ENCODE measurements at places on chromosomes 13 and 19.

DNA sequence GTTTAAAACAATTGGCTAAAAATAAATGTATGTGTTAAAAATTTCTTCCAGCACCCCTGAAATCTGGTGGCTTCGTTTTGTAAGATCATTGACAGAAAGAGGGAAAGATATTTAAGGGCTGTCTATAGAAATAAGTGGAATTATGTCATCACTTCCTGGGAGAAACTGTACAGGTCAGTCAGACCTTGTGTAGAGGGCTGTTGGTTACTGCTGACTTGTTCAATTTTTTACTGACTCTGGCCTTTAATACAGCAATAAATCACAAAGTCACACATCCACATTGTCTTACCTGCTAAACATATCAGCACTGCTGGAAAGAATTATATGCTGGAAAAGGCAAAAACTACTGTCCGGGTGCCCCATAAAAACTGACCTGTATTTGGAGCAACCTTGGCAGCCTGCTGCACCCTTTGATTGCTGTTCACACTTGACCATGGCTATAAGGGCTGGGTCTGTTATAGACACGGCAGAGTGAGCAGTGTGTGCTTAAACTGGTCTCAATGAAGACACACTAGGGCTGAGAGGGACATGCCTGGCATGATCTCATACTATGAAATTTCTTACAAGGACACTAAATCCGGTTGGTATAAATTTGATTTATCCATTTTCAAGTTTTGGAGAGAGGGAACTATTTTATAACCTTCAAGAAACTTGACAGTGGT lies 162.1 kb downstream of the NHLRC3 start:
- DNase-seq: no peak

DNA sequence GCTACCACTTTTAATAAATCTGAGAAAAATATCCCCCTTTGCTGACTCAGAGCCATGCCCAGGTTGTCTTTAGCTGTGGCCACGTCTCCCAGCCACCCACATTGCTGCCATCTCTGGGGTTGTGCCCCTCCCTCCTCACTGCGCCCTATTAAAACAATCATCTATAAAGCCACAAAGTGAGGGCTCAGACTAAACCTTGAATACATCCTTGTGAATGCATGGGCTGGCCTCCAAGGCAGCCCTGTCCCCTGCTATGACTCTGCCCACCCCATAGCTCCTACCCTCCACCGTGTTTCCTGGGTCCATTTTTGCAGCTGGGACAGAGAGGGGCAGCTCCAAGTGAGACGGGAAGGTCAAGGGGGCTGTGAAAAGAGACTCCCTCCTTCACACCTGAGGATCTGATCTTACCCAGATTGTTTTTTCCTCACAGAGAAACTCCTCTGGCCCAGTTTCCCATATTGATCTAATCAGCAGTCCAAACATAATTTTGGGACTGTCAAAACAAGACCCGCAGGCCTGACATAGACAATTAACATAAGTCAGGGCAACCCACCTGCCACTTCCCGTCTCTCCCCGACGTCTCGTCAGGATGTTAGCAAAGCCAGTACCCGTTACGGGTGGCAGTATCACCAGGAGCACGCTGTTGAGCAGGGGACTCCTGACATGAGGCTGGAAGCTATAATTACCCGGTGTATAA lies 199.0 kb downstream of the KATNAL1 start:
- DNase-seq: no peak

GRCh38 chr13:50229960-50230661 lies 214.9 kb downstream of the KCNRG start:
- DNase-seq: no peak

DNA sequence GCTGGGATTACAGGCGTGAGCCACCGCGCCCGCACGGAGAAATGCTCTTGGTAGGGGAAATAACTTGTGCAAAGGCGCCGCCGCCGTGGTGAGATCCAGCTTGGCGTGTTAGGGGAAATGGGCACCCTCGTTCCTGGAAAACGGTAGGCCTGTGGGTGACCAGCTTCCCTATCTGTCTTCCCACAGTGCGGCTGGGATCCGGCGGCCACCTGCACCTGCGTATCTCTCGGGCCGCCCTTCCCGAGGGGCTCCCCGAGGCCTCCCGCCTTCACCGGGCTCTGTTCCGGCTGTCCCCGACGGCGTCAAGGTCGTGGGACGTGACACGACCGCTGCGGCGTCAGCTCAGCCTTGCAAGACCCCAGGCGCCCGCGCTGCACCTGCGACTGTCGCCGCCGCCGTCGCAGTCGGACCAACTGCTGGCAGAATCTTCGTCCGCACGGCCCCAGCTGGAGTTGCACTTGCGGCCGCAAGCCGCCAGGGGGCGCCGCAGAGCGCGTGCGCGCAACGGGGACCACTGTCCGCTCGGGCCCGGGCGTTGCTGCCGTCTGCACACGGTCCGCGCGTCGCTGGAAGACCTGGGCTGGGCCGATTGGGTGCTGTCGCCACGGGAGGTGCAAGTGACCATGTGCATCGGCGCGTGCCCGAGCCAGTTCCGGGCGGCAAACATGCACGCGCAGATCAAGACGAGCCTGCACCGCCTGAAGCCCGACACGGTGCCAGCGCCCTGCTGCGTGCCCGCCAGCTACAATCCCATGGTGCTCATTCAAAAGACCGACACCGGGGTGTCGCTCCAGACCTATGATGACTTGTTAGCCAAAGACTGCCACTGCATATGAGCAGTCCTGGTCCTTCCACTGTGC lies 2.4 kb downstream of the GDF15 start:
- DNase-seq: peak; percentile 67

DNA sequence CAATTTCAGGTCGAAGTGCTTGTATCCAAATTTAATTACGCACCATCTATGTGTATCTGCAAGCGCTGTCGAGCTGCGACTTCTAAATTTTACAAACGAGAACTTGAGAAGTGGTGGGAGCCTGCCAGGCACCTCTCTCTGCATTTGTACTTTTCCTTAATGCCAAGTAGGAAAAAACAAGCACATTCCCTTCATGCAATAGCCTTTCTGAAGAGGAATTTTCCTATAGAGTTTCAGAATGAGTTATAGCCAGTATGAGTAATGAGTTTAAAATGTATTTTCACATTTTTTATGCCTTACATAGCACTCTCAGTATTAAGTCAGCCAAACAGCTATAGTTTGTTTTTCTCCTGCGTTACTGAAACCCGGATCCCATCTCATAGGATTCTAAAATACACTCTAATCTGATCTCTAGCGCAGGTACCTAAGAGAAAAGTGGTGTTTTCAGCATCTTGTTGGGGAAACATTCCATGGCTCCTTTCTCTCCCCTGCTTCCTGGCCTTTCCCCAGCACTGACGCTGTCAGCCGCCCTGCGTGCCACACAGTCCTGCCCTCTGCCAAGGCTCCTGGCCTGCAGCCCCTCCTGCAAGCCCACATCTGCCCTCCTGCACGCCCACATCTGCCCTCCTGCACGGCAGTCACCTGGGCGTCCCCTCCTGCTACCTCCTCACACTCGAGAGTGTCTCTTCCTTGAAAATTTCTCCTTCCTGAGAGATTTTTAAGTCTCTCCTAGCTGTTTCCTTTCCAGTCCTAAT lies 526.9 kb downstream of the MYO16 start:
- DNase-seq: no peak

GRCh38 chr13:50580684-50581305 lies 262.7 kb downstream of the DLEU7 start:
- DNase-seq: no peak

GRCh38 chr13:99323488-99323887 lies 16.3 kb upstream of the GPR183 start:
- no peak for DNase-seq

- DNase-seq: no peak
These were observed 5.0 kb upstream of the JUNB start for GRCh38 chr19:12786141-12786870.

GRCh38 chr19:34580408-34580807 lies 96.6 kb downstream of the SCGB2B2 start:
- no peak for DNase-seq

DNA sequence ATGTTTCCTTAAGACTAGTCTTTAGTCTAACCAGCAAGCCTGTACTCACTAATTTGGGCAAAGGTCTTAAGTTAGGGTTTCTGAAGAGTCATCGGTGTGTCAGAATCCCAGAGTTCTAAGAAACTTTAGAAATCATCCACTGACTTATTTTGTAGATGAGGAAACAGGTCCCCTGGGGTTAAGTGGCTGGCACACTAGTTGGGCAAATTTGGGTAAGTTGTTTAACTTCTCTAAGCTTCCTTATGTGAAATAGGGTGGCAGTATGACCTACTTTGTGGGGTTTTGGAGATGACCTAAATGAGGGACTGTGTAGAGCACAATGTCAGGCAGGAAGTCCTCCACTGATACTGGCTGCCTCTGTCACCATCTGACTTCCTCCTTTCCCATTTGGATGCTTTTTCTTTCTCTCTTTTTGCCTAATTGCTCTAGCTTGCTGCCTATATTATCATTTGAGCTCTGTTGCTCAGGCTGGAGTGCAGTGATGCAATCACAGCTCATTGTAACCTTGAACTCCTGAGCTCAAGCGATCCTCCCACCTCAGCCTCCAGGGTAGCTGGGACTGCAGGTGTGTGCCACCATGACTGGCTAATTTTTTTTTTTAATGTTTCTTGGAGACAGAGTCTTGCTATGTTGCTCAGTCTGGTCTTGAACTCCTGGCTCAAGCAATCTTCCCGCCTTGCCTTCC lies 2.3 kb downstream of the ADGRE3 start:
- peak; percentile 16 for DNase-seq

- no peak for DNase-seq
These were observed 322.9 kb downstream of the GPC6 start for GRCh38 chr13:93549326-93550005.

- DNase-seq: peak; percentile 89
These were observed at the start of gene SPC24 for GRCh38 chr19:11155373-11156120. Gene SPC24 (minus strand): TSS chr19:11155782. CDS start chr19:11155776, 6 bp downstream.

- no peak for DNase-seq
These were observed 2.5 kb upstream of the DCT start for GRCh38 chr13:94481941-94482340.

DNA sequence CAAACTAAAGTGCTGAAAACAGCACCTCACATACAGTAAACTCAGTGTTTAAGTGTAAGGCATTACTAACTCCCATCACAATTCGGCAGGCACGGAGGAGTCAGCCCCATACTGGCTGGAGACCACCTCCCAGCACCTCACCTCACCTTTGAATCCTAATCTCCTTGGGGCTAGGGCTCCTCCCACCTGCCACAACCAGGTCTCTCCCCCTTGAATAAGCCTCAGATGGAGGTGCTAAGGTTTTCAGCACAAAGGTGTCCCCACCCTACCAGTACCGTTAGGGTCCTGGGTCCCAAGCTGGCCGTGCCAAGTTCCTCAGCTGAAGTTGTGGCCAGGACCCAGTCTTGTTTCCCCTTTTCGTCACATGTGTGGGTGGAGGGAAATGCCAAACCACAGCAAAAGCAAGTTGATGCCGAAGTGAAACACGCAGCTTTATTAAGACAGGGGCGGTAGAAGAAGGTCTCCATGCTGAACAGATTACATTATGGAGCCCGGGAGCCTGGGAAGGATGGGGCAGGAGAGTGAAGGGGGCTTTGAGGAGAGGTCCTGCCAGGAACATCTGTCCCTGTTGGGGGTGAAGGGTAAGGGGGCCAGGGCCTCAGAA lies at the start of gene IGFLR1:
IGFLR1 (minus strand) TSS at position 332 of the 604 bp plus-strand sequence. CDS start 1,272 bp downstream, outside the sequence.
- DNase-seq: peak; percentile 53

DNA sequence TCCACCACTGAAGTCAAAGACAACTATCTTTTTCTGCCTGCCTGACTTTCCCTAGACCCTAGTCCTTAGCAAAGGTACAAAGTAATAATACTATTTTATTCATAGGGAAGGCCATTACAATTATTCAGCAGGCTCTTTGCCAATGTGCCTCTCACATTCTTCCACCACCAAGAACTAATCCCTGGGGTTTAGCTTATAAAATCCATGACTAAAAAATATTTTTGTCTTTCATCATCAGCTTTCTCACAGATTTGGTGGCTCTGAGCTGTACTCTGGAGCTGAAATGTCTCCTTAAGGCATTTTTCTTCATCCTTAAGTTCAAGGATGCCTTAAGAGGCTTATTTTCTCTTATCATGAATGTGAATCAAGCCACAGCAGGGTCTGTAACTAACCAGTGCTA lies 96.1 kb downstream of the OXGR1 start:
- DNase-seq: no peak

DNA sequence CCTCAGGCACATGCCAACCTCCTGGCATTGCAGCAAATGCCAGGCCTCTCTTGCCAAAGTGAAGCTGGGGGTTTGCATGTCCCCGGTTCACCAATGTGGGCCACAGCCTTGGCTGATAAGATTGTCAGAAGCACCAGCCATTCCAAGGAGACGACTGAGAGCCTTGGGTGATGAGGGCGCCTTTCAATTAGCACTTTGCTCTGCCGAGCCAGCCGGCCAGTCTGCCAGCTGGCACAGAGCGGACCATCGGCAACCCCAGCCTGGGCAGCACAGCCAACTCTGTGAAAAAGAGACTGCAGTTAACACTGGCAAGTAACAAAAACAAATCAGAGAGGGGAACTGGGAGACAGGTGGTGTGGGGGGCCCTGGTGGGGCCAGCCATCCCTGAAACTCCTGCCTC lies 67.3 kb downstream of the EFNB2 start:
- no peak for DNase-seq

- no peak for DNase-seq
These were observed 96.5 kb downstream of the PDS5B start for GRCh38 chr13:32682740-32683139.

- DNase-seq: no peak
These were observed 138.2 kb downstream of the PIBF1 start for GRCh38 chr13:72920097-72920496.

- DNase-seq: peak; percentile 62
These were observed 2.6 kb upstream of the SPACA6 start for GRCh38 chr19:51690454-51691073.

- DNase-seq: no peak
These were observed 18.9 kb upstream of the ZNF14 start for GRCh38 chr19:19751846-19752245.
